Sciatic nerve (tissue), 2 donors: ENCODE measurements at places on chromosomes 6 and 20. TPM values are rescaled to one million over a fixed set of nuclear protein-coding genes. Genes with fewer than 3 reads are reported as not detected.

RAB44 gene
- 0.27 TPM for total RNA-seq

FGD2 gene
- 19.7 TPM for total RNA-seq

TNFRSF6B gene
- total RNA-seq: 6.1 TPM

C6orf136 gene
- 17.0 TPM for total RNA-seq

DNA sequence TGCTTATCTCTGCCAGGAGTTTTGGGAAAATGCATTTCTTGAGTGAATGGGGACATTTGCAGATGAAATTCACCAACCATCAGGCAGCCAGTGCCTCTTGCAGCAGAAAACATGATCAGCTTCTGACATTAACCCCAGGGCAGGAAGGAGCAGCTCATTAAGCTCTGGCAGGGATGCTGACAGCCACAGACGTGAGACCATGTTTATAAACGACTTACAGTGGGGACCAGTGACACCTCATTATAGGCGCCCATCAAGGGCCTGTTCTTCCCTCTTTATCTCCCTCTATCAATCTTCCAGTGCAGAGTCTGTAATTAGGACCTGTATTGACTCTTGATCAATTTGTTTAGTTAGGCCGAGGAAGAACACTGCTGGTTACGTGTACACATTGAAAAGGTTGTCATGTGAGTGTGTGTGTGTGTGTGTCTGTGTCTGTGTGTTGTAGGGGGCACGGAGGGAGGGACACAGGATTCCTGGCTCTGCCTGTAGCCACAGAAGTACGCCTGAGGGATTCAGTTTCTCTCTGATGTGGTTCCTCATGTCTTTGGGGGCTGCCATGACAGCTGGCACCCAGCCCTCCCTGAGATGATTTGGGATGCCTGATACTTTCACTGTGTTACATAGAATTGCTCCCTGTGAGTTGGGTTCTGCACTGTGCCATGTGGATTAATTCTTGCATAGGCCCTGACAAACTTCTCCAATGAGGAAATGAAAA, 428.4 kb upstream of the CHD6 start:
- no peak for DNase-seq

DNA sequence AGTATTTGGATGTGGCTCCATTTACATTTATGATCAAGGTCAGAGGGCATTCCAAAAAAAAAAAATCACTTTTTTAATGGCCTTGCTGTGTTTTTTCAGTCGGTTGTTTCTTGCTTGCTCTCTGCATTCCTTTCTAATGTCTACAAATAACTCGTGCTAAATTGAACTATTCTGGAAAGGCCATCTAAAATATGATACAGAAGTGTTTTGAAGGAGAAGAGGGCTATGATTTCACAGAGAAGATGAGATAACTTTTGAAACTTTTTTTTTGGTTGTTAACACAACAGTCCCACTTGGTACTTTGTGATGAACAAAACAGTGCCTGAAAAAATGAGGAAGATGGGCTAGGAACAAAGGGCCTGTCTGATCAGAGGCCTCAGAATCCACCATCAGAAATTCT, 156.1 kb upstream of the SMLR1 start:
- DNase-seq: no peak

DNA sequence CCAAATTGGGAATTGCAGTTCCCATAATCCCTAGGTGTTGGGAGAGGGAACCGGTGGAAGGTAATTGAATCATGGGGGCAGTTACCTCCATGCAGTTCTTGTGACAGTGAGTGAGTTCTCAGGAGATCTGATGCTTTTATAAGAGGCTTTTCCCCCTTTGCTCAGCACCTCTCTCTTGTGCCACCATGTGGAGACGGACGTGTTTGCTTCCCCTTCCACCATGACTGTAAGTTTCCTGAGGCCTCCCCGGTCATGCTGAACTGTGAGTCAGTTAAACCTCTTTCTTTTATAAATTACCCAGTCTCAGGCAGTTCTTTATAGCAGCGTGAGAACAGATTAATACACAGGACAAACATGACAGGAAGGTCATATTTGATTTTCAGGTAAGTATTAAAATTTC, 25.3 kb upstream of the HECA start:
- no peak for DNase-seq

DNA sequence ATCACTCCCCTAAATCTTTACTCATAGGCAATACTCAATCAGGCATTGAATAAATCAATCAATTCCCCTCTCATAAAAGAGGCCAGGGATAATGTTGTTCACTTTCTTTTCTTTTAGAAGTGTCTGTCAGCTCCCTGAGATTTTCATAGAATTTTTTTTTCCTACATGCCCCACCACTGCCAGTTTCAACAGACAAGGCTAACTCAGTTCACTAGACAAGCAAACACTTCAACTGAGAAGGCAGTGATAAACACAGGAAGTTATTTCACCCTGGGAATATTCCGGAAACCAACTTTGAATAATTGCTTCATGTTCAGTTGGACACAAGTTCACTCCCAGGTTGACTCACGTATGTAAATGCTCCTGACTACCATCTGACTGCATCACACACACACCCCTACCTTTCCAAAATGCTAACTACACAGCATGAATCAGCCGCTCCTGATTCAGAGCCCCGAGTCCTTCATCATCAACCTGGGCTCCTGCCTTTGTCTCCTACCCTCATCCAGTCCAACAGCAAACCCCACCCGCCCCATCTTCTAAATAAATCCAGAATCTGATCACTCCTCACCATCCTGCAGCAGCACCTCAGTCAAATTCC, 143.9 kb downstream of the BCAS1 start:
- no peak for DNase-seq

GRCh38 chr20:57783956-57784837, 74.4 kb upstream of the PMEPA1 start:
- peak; percentile 21 for DNase-seq

DNA sequence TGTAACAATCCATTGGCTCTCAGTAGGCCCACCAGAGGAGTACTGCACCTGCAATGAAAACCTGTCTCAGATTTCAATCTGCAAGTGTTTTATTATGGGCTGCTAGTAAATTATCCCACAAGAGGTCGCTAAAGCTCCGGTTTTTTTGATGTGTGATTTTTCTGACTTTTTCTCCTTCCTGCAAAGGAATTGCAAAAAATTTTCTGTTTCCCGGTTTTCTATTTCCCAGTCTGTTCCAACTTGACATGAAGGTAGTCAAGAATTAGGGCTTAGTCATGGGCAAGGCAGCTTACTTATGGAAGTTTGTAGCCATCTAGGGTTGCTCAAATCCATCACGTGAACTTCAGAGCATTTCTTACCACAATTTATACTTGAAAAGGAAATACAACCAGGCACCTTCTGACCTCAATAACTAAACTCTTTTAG, 38.5 kb upstream of the AHI1 start:
- no peak for DNase-seq

GRCh38 chr20:24765316-24766142, 183.5 kb upstream of the CST7 start:
- DNase-seq: peak; percentile 8

DNA sequence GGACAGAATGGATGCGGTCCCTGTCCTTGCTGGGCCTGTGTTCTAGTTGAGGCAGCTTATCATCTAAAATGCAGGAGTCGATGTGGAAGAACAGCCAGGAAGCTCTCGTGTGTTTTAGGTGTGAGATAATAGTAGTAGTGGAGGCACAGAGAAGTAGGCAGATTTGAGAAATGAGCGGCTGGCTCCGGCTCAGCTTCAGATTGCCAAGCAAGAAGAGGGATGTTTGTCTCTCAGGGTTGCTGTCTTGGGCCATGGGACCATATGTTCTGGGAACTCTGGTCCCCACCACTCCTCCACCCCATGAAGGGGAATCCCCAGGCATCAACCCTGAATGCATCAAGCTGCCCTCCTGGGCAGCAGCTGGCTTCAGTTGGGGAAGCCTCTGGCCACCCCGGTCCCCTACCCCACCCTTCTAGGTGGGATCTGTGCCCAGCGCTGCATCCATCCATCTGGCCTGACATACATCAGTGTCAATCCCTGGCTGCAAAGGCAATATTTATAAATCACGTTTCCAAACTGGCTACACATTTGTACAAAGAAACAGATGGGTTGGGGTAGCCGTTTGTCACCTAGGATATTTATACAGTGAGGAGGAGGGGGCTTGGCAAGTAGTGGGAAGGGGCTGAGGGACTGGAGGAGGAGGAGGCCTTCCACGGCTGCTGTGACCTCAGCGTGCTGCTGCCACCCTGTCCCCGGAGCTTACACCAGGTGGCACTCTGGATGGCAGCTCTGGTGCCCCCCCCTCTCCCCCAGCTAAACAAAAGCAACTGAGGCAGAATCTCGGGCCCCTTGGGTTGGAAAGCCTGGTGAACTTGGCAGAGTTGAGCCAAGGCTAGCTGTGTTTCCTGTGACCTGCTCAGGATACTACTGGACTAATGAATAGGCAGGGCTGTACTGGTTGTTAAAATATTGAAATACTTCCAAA, 64.4 kb downstream of the CD40 start:
- DNase-seq: no peak

DNA sequence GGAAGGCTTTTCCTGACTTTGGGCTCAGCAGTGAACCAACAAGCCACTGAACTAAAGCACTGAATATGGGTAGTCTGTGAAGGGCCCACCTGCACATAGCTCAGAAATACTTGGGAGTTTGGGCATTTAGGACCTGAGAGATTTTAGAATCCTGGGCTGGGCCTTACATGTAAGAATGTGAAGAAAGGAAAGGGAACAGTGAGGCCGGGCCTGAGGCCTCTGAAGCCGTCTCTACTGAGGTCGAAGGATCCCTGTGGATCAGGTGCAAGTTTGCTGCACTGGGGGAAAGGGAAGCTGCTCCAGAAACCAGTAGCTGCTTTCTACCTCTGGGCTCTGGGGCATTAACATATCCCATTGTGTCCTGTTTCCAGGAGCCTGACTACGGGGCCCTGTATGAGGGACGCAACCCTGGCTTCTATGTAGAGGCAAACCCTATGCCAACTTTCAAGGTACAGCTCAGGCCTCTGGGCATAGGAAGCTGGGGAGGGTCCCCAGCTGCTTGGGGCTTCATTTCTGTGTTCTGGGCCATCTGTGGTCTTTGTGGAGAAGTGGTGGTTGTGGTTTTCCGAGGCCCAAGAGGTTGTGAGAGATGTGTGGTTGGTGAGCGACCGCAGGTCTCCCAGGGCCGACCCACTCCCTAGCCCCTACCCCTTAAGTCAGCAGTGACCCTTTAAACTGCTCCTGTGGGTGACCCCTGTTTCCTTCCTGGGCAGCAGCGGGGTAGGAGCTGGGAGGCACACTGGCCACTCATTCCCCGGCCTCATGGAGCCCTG, 30.3 kb downstream of the PLCG1 start:
- peak; percentile 39 for DNase-seq

GRCh38 chr6:43695215-43695966, 7.8 kb upstream of the MRPS18A start:
- no peak for DNase-seq

DNA sequence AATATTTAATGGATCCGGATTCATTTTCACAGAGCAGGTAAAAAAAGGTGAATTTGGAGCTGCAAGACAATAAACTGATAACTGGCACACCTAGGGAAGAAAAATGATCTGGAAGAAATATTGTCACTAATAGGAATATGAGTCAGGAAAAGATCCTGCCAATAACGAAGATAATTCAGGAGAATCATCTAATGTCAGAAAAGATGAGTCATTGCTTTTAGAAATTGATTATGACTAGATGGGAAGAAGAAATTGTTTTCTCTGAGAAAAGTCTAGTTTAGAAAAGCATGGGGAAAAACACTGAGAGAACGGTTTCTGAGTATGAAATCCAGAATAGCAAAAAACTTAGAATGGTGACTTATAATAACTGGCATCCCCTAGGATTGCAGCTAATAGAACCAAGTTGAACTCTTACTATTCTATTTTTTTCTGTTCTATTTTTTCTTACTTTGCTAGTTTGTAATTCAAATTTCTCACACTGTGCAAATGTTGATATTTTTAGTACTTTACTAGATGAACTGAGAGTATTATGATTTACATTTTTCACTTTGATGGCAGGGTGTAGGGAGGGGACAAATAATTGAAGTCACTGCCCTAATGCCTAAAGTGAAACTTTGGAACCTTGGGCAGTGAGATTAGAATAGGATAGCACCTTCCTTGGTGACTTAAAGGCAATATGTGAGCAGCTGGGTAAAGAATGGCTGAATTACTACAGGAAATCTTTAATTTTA, 38.2 kb upstream of the SUPT3H start:
- no peak for DNase-seq

DNA sequence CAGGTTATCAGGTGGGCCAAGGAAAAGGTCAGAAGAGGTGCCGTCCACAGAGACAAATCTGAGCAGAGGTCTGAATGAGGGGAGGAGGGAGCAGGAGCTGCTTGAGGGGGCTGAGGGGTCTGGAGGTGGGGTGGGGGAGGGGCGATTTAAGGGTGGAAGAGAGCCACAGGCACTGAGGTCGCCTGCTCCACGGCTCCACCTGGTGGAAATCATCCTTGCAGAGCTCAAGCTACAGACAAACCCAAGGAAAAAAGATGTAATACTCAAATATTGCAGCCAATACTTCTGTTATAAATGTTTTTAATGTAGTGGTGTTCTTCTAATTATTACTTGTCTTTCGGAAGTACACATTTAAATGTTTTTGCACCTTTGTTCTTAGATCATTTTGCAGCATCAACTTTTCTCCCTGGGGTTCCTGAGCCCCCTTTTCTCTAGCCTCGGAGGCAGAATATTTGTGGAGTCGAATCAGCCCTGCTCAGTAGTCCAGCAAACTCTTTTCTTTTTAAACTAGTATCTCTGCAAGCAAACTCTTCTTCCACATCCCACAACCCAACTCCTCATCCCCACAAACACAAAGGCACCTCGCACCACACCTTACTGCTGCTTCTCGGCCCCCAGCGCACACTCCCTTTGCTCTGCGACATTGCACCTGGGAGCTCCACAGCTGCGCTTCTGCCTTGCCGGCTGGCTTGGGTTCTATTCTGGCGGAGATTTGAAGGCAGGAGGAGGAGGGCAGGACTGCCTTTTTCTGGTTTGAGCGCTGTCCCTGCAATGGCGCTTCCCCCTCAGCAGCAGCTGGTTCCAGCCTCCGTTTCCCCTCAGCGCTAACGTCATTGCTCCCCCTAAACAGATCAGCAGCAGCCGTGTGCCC, 51.0 kb upstream of the TFAP2A start:
- DNase-seq: no peak

GRCh38 chr6:51049983-51050877, 231.6 kb downstream of the TFAP2B start:
- no peak for DNase-seq

- DNase-seq: no peak
Measured at GRCh38 chr6:126312013-126312665, 27.8 kb upstream of the CENPW start.
